ENCODE measurements at places on chromosomes 16 and 17. TPM values are rescaled to one million over a fixed set of nuclear protein-coding genes. Genes with fewer than 3 reads are reported as not detected.
A peak's percentile ranks its signal among the peaks of the same experiment; 100 is the strongest.

DNA sequence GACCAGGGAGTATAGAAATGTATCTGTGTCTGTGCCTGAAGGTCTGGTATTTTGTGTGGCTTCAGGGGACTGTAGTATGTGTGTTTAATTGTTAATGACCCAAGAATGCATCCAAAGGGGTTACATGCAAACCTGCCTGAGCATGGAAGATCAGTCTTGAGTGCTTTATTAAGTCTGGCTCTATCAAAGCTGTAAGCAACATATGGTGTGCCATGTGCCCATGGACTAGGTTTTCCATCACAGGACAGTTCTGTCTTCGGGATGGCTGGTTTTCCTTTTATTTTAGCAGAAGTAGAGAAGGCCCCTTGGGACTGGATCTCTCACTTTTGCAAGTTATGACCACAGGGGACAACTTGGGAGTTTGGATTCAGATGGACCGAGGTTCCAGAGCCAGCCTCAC lies 18.2 kb downstream of the RBFOX1 start:
- DNase-seq, result no peak

The C16orf54 gene
- 3.8 TPM for total RNA-seq

The FBXL19 gene
- total RNA-seq, result 21.2 TPM

The KAT2A gene
- total RNA-seq, result 16.9 TPM

GRCh38 chr17:6603744-6604325 lies 36.7 kb downstream of the KIAA0753 start:
- DNase-seq, result no peak

- DNase-seq, result no peak
Observed at GRCh38 chr16:54359081-54359480, 72.5 kb upstream of the IRX3 start.

DNA sequence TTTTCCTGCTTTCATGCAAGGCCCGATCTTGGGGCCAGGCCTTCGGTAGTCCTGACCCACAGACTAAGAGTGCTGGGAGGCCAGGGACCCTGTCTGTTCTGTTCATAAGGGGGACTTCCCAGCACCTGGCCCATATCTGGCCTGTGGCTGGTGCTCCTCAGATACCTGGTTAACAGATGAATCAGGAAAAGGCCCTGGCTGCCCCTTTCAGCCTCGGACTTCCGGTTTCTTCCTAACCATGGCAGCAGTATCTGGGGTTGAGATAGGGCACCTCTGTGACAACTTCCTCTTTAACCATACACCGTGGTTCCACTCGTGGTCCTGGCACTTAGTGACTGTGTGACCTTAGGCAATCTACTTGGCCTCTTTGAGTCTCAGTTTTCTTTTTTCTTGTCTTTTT lies 18.4 kb downstream of the PLCG2 start:
- peak; percentile 59 for DNase-seq
